ENCODE measurements at places on chromosomes 13 and 19. TPM values are rescaled to one million over a fixed set of nuclear protein-coding genes. Genes with fewer than 3 reads are reported as not detected.

ZNF547 gene
- total RNA-seq: 3.3 TPM

PHF11 gene
- total RNA-seq: 27.7 TPM

CABP5 gene
- not detected for total RNA-seq

PSG2 gene
- not detected for total RNA-seq

ZNF426 gene
- 13.7 TPM for total RNA-seq

AKT2 gene
- total RNA-seq: 82.1 TPM

ZNF154 gene
- 7.0 TPM for total RNA-seq

CDC42EP5 gene
- total RNA-seq: 17.2 TPM

REEP6 gene
- 0.99 TPM for total RNA-seq

GRCh38 chr19:4057931-4058692, 8.6 kb downstream of the ZBTB7A start:
- DNase-seq: peak; percentile 97

DNA sequence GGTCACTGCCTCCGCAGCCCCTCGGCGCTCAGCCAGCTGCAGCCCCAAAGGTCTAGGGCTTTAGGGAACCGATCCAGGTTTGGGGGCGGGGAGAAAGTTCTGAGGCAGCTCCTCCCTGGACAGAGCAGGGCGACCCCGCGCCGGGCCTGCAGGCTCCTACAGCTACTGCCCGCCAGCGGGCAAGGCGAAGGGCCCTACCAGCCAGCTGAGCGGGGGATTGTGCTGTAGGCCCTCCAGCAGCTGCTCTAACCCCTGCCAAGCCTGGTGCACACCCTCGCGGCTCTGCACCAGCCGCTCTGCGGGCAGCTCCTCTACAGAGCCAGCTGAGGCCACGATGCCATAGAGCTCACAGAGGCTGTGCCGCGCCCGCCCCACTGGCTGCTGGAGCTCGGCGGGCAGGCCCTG, 14.0 kb downstream of the PLIN4 start:
- no peak for DNase-seq

DNA sequence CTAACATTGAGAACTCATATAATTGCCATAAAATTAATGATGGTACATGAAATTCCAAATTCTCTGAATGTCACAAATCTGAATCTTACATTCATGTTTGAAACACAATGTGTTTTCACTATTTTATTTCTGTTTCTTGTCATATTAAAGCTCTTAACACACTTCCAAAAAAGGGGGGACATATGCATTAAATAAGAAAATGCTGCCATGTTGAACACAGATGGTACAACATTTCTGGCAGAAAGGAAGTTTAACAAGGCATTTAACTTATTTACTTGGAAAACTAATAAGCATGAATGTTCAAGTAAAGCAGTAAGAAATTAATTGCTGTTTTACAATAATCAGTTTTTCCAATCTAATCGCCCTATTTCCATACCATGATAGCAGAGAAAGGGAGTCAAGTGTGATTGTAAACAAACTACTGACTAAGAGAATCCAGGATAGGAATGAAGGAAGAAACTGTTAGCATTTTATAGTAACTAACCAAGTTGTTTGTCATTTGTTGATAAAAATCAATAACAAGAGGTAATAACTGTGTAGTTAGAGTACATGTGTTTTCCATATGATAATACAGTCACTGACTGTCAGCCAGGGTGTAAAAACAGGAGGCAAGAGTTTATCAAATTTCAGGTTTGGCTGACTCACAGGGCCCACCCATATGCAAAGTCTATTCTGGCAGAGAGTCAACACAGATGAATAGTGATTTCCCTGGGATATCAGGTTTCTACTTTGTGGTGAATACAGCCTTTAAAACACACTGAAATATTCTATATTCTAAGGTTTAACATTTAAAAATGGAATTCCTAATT, 5.7 kb upstream of the FOXO1 start:
- no peak for DNase-seq

DNA sequence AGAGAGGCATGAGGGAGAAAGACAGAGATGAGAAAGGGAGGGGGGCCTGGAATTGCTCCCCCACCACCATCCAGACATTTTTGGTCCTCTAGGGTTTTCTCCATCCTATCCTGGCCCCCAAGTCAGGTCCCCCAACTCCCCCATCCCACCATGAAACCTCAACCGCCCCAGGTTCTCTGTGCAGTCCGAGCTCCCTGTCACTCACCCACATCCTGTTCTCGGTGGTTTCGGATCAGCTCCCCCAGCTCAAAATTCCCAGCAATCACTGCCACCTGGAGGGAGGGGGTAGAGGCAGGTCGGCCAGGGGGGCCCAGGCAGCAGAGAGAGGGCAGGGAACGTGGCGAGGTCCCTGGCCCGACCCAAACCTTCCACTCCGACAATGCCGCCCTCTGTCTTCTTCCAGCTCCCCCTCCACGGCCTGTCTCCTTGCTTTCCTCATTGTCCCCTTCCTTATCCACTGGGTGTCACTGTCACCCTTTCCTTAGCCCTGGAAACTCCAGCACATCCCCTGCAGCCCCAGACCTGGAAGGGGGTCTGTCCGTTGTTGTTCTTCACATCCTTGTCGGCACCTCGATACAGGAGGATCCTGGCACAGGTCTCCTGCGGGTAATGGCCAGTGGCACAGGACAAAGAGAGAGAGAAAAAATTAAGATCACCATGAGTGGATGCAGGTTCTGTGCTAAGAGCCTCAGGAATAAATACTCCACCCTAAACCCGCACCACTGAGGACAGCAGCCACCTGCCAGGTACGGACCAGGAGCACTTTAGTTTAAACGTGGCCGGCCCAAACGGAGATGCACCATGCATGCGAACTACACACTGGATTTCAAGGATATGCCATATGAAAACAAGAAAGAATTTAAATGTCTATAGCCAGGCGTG, 15.4 kb downstream of the SHANK1 start:
- no peak for DNase-seq

DNA sequence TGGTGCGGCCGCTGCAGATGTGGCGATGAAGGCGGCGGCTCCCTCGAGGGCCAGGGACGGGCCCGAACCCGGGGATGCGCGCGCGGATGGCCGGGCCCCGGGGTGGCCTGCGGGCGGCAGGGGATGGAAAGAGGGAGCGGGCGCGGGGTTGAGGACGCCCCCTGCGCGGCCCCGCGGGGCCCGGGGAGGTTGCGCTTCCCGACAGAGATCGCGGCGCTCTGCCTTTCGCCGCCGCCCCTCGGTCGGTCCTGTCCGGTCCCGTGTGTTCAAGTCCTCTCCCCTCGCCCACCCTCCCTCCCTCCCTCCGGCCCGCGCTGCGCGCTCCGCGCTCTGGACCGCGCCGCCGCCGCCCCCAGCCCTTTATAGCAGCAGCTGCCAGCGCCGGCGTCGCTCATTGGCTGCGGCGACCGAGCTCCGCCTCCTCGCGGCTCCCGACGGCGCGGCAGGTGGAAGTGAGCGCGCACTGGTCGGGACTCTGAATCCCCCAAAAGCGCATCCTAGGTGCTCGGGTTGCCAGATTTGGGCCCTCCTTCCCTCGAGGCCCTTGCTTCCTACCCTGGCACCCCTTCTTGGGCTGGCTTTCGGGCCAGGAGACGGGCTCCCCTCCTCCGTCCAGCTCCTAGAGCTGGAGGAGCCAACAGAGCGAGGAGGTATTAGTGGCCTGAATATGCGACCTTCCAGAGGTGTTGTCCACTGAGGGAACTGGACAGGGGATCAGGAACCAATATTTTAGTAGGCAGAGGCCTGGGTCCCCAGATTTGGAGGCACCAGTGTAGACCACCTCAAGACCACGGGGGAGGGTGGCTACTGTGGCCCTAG, at the start of gene ELAVL3:
ELAVL3 (minus strand) TSS at position 332 of the 819 bp plus-strand sequence. CDS start 438 bp downstream, outside the sequence.
- no peak for DNase-seq

- no peak for DNase-seq
Observed at GRCh38 chr19:38389101-38389925, 816 bp downstream of the SPRED3 start.

DNA sequence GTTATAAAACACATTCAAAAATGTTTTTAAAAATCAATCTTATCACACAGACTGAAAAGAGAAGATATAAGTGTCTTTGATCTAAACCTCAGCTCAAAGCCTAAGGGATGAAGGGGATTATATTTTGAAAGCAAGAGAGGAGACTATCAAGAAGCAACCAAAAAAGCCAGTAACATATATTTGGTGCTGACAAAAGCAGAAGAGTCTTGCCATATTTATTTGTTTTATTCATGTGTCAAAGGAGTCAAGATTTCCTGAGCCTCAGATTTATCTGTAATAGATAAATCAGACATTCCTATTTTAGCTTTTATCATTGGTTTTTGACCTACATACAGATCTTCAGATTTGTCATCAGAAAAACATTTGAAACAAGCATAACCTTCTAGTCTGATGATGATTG, 798.6 kb upstream of the PCDH9 start:
- no peak for DNase-seq

DNA sequence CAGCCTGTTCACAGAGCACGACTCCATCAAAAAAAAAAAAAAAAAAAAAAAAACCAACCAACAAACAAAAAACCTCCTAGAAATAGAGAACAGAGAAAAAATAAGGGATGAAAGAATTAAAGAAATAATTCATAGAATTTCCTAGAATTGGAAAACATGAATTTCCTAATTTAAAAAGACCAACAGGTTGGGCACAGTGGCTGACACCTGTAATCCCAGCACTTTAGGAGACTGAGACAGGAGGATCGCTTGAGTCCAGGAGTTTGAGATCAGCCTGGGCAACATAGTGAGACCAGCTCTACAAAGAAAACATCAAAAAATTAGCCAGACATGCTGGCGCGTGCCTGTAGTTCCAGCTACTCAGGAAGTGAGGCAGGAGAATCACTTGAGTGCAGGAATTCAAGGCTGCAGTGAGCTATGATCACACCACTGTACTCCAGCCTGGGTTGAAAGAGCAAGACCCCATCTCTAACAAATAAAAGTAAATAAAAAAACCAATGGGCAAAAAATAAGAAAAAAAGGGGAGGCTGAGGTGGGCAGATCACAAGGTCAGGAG, 6.5 kb downstream of the SPART start:
- no peak for DNase-seq

GRCh38 chr13:39129213-39129612, 91.0 kb downstream of the NHLRC3 start:
- DNase-seq: no peak

DNA sequence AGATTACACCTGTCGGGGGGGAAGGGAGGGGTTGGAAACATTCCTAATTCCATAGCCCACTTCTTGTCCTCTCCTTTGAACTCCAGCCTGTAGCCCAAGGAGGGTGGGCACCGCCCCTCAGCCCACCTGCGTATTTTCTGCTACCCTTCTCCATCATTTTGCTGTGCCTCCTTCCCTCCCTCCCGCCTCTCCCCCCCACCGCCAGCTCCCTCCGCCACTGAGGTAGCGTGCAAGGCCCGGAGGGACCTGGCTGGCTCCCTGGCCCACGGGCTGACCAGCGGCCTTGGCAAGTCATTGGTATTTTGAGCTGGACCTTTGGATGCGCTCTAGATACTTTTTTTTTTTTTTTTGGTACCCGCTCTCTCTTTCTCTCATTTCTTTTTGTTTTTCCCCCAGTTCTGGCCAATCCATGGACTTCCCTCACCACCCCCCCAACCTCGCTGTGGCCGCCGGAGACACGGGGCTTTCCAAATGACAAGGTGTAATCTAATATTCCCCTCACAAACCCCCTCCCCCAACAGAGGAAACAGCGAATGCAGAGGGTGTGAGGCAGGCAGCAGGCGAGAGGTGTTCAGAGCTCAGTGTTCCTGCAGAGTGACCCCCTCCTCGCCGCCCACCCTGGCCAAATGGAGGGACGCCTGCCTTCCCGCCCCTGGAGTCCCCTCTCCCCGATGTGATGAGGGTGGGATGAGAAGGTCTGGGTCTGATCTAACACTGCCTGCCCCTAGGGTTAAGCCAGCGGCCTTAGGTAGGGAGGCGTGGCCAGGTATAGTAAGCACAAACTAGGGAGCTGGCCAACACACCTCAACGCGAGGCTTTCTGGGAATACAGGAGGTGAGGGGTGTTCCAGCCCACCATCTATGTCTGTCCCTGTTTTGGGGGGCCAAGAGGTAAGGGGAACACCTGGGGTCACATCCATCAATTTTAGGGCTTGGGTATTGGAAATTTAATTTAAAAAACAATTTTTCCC, 89.2 kb downstream of the PTPRS start:
- no peak for DNase-seq

DNA sequence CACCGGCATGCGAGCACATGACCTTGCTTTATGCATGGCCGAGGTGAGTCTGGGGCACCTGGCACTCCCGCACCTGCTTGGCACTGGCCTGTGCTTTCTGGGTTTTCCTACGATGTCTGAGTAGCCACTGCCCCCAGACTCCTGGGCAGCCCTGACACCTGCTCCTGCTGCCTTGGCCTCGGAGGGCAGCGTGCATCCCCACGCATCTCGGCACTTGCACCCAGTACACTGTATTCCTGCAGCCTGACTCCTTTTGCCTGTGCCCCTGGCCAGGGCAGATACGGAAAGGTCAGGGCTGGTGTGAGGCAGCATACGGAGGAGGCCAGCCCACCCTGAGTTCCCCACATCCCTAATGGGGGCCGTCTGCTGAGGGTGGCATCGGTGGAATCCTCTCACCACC, 340.6 kb downstream of the TEX29 start:
- no peak for DNase-seq

DNA sequence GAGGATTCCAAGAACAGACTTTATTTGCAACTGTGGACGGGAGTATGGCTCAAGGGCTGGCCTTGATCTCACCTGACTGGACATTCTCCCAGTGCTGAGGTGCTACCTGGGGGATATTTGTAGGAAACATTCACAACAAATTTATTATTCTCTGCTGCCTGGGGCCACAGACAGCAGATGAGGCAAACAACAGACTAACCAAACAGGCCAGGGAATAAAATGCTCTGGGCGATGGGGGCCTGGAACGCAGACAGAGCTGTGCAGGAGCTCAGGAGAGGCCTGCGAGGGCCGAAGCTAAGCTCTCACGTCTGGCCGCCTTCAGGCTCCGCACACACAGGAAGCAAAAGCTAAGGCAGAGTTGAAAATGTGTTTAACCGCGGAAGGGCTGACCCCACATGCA, 7.8 kb downstream of the PLPP2 start:
- no peak for DNase-seq

DNA sequence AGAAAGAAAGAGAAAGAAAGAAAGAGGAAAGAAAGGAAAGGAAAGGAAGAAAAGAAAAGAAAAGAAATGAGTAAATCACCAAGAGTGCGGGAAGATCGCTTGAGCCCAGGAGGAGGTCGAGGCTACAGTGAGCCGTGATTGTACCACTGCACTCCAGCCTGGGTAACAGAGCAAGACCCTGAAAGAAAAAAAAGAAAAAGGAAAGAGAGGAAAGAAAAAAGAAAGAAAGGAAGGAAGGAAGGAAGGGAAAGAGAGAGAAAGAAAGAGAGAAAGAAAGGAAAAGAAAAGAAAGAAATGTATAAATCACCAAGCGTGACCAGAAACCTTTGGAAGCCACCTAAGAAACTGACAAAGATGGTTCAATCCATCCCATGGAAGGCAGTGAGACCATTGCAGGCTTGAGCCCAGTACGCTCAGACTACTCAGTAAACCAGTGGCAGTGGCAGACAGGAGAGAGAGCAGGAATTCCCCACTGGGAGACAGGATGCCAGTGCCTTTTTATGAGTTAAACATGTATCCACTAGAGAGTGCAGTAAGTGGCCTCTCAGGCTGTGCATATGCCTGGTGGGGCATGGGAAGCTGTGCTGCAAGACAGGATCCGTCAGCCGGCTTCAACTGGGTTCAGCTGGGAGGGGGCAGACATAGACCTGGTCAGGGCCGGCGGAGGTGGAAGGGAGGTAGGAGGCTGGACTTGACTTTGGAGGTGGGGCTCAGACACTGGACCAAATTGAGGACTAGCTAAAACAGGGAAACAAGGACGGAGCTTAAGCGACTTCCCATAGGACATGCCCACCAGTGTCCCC, 4.8 kb downstream of the GPR42 start:
- peak; percentile 42 for DNase-seq

Measured in esophagus muscularis mucosa (tissue), 4 donors.